T-helper 2 cell (primary cell): ENCODE measurements at places on chromosomes 5 and 9.

DNA sequence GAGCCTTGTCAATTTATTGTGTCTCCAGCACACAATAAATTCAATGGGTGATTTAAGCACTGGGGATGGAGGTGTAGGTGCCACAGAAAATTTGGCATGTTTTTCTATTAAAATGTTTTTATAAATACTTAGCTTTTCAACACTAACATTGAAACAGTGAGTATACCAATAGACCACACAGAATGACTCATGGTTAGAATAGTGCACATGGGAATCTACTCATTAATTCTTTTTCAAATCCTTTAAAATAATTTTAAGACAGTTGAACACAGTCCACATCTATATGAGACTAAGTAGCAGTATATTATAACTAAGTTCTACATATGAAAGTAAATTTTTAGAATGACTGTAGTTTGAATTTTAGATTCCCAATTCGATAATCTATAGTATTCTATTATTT lies 67.1 kb downstream of the LNPEP start:
- DNase-seq: no peak

GRCh38 chr5:87154191-87154590 lies 113.5 kb upstream of the RASA1 start:
- DNase-seq: no peak

- DNase-seq: no peak
These were observed 657.2 kb downstream of the TLE1 start for GRCh38 chr9:81032030-81032572.

GRCh38 chr9:135500071-135500524 lies 384 bp upstream of the MRPS2 start:
- DNase-seq: no peak

GRCh38 chr5:136034492-136034891 lies 5.7 kb downstream of the TGFBI start:
- no peak for DNase-seq

GRCh38 chr9:37033141-37033540 lies 927 bp downstream of the PAX5 start:
- DNase-seq: no peak

- no peak for DNase-seq
These were observed 51.1 kb upstream of the MIER3 start for GRCh38 chr5:57002959-57003485.

GRCh38 chr5:91264311-91265051 lies 118.6 kb downstream of the ARRDC3 start:
- DNase-seq: no peak

- DNase-seq: no peak
These were observed 561.1 kb downstream of the RAB3C start for GRCh38 chr5:59143926-59144333.

DNA sequence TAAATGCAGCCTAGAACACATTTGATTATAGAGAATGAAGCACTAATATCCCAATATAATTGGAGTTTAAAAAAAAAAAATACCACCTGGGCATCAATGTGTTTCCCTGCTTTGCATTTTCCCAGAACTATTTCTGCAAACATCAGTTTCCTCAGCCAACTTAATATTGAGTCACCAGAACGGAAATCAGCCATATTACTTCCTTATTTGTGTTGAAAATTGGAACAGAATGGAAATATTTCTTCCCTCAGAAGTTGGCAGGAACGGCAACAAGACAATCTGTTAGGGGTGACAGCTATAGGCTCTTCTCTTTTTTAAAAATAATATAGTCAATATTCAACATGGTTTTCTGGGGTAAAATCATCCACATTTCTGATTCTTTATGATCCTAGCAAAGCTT lies 4.0 kb downstream of the MFAP3 start:
- no peak for DNase-seq

- DNase-seq: no peak
These were observed 9.6 kb downstream of the DEPDC1B start for GRCh38 chr5:60690326-60690725.

GRCh38 chr5:132456296-132456986 lies 34.1 kb downstream of the IRF1 start:
- DNase-seq: no peak

GRCh38 chr5:171600741-171601265 lies 181.4 kb downstream of the FGF18 start:
- DNase-seq: no peak

GRCh38 chr9:37927601-37928551 lies 23.9 kb upstream of the SLC25A51 start:
- DNase-seq: no peak

GRCh38 chr9:129867136-129868022 lies 32.1 kb downstream of the USP20 start:
- no peak for DNase-seq

GRCh38 chr5:122154910-122155309 lies 25.6 kb downstream of the ZNF474 start:
- DNase-seq: no peak

GRCh38 chr5:137393196-137393993 lies 105.7 kb downstream of the SPOCK1 start:
- DNase-seq: no peak

GRCh38 chr9:125758986-125759763 lies 12.0 kb downstream of the PBX3 start:
- no peak for DNase-seq

- DNase-seq: no peak
These were observed 188.6 kb upstream of the ZNF608 start for GRCh38 chr5:124935065-124935464.

DNA sequence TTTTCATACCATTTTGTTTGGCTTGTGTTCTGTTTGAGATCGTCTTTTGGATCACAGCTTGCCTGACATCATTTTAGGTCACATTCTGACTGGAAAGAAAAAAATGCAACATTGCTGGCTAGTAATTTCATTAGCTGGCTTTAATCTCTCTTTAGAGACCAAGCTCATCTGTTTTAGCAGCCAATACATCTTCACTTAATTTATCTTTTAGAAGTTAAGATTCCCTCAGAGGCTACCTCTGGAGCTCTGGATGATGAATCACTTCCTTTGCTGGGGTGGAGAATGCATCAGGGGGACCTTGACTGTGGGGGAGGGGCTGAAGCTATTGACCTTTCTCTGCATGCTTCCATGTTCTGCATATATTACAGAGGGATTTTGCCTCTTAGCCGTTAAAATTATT lies 181.5 kb upstream of the OTULINL start:
- DNase-seq: no peak

DNA sequence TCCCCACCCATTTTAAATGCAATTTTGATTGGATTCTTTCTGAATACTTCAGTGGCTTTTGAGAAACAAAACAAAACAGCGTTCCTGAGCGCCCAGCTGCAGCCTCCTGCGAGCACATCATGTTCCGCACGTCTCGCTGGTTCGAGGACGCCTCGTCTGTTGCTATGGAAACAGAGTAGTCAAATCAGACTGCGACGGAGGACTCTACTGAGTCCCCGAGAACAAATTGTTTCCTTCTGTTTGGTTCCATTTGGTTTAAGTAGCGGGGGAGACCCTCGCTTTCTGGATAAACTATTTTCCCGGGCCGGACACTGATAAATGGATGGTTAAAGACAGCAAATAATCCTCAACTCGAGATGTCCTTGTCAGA lies 69.0 kb downstream of the SLC28A3 start:
- DNase-seq: no peak

DNA sequence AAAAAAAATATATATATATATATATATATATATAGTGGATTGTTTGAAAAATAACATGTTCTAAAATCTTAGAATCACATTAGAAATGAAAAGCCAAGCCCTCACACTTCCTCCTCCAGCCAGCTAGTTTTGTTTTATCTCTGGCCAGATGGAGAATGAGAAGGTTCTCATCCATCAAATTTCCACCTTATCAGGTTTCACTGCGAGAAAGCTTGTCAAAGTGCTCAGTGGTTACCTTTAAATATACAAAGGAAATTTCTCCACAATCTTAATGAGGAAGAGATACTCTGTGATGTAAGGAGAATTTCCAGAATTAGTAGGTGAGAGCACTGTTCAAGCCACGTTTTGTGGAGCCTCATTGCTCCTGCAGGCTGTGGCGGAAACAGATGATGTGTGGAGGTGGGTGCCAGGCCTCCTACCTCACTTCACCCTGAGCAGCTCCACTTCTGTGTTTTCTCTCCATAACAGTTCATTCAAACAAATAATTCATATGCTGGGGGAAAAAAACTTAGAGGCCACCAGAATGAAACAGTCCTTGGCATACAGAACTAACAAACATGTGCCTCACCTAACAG lies 71.9 kb downstream of the CDK5RAP2 start:
- DNase-seq: no peak

- DNase-seq: no peak
These were observed 68.1 kb downstream of the ARL15 start for GRCh38 chr5:54242297-54242696.

DNA sequence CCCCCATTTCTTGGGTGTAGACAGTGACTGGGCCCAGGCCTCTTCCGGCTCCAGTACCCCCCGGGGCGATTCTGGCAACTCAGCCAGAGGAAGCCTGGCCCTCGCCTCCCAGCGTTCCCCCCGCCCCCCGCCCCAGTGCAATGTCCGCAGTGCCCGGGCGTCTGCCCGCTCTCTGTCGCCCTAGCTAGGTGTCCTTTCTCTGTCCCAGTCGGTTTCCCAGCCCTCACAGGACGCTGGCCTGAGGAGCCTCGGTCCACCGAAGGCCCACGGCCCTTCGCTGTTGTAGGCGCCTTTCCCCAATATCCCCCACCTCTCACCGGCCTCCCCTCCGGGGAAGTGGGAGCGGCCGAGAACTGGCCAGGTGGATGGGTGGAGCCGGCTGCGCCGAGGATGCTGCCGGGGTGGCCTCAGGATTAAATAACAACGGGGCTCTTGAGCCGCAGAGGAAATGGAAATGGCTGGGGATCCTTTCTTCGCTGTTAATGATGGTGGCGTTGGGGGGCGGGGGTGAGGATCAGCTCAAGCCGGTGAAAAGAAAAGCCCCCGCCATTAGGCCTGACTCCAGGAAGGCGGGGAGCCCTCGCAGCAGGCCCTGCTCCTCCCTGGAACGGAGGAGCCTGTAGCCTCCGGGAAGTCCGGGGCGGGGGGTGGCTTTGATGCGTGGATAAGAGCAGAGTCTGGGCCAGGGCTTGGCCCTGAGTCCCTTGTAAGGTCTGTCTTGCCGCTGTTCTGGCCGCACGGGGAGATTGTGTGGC lies 1.1 kb upstream of the SPRY4 start:
- DNase-seq: no peak

DNA sequence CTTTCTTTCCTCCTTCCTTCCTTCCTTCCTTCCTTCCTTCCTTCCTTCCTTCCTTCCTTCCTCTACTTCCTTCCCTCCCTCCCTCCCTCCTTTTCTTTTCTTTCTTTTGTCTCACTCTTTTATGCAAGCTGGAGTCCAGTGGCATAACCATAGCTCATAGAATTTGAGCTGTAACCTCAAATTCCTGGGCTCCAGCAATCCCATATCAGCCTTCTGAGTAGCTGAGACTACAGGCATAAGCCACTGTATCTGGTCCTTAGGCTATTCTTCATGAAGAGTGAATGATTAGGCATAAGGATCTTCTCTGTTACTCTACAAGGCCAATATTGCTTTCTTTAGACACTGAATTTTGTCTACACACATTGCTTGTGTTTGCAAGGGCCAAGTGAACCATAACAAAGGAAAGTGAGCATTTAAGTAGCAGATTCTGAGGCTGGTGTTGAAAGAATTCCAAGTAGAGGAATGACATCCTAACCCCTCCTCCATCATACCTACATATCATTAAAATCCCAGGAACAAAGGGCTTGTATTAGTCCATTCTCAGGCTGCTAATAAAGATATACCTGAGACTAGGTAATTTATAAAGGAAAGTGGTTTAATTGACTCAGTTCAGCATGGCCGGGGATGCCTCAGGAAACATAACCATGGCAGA lies 293.2 kb downstream of the HCN1 start:
- DNase-seq: no peak

GRCh38 chr5:140351609-140352334 lies 5.4 kb upstream of the HBEGF start:
- DNase-seq: peak; percentile 65

- DNase-seq: no peak
These were observed 518.5 kb downstream of the NR2F1-AS1 start for GRCh38 chr5:93062548-93062947.

- DNase-seq: no peak
These were observed 71.8 kb downstream of the NRG2 start for GRCh38 chr5:139971202-139971725.

GRCh38 chr5:139181835-139182452 lies 16.2 kb downstream of the SIL1 start:
- no peak for DNase-seq

GRCh38 chr9:27369591-27369990 lies 72.6 kb upstream of the EQTN start:
- no peak for DNase-seq

- no peak for DNase-seq
These were observed 177.0 kb downstream of the CDK5RAP2 start for GRCh38 chr9:120402741-120403542.

GRCh38 chr5:126460977-126461376 lies 37.8 kb downstream of the GRAMD2B start:
- DNase-seq: no peak

- no peak for DNase-seq
These were observed 66.0 kb downstream of the PLAC8L1 start for GRCh38 chr5:146039420-146039819.

DNA sequence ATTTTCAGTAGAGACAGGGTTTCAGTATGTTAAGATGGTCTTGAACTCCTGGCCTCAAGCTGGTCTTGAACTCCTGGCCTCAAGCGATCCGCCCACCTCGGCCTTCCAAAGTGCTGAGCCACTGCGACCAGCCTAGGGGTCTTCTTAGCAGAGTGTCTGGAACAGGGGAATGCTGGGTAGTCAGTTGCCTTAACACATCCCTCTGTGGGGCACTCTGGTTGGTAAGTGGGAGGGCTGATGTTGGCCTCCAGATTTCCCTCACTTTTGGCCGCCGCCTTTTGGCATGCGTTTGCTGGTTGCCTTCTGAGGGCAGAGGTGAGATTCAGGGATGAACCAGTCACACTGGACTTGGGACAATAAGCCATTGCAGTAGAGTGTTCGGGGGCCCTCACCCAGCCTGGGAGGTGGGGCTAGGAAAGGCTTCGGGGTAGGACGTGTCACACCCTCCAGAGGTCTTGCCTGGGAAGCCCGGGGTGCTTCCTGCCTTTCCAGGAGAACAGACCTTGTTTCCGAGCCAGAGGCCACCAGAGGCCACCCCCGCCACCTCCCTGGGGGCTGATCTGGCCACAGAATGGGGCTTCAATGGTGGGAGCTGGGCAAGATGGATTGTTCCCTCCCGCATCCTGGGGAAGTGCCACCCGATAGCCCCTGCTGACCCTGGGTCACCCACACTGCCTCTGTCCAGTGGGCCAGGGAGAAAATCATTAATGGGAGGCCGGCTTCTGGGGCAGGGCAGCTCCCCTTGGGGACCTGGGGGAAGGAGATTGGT lies 13.3 kb downstream of the FGF18 start:
- DNase-seq: no peak

DNA sequence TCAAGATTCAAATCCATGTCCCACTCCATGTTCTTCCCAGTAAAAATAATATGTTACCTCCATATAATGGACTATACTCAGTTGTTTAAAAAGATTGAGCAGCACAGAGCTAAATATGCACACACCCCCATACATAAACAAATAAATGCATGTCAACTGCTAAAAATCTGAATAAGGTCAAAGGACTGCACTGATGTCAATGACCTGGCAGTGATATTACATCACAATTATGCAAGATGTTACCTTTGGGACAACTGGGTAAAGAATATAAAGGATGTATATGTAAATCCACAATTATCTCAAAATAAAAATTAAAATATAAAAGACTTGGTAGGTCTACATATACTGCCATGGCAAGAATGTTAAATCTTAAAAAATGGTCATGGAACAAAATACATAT lies 57.9 kb downstream of the CDK5RAP2 start:
- DNase-seq: no peak
